ENCODE measurements at places on chromosomes 6 and 20.

GRCh38 chr20:38067717-38068365 lies 34.3 kb downstream of the RPRD1B start:
- DNase-seq, result no peak

- no peak for DNase-seq
These were observed 13.3 kb upstream of the DST start for GRCh38 chr6:56655996-56656395.

DNA sequence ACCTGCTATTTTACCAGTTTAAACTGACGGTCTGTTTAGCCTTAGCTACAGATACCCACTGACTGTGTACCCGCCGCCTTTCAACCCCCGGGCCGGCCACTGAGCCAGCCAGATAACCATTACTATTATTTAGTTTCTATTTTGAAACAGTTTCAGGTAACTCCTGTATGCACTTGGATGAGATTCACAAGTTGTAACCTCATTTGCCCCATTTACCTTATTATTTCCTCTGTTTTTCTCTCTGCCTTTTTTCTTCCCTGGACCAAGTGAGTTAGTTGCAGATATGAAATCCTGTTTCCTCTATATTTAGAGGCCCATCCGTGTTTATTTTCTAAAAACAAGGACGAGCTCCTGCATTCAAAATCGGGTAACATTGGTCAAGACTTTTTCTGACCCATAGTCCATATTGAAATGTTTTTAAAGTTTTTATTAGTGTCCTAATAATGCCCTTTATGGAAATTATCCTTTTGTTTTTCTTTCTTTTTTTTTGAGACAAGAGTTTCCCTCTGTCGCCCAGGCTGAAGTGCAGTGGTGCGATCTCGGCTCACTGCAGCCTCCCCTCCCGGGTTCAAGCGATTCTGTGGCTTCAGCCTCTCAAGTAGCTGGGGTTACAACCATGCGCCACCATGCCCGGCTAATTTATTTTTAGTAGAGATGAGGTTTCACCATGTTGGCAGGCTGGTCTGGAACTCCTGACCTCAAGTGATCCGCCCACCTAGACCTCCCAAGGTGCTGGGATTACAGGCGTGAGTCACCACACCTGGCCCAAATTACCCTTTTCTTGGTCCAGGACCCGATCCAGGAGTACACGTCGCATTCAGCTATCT lies 767 bp downstream of the AP5S1 start:
- no peak for DNase-seq

DNA sequence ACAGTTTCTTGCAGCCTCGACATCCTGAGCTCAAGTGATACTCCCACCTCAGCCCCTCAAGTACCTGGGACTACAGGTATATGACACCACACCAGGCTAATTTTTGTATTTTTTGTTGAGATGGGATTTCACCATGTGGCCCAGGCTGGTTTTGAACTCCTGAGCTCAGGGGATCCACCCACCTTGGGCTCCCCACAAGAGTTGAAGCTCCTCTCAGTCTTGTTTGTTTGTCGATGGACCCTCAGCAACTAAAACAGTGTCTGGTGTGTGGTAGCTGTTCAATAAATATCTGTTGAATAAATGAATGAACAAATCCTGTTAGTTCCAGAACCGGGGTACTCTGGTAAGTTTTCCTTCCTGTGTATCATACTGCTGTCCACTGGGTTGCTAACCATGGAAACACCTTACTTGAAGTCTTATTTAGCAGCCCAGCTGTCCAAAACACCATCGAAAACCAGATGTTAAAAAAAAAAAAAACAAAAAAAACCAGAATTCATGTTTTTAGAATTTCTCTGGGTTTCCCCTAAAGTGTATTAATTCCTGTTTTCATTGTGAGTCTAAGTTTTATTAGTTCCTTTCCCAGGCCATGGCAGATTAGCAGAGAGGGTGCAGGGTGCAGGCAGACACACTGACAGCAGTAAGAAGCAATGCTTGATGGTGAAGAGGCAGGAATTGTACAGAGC lies 7.8 kb upstream of the EZR start:
- no peak for DNase-seq

DNA sequence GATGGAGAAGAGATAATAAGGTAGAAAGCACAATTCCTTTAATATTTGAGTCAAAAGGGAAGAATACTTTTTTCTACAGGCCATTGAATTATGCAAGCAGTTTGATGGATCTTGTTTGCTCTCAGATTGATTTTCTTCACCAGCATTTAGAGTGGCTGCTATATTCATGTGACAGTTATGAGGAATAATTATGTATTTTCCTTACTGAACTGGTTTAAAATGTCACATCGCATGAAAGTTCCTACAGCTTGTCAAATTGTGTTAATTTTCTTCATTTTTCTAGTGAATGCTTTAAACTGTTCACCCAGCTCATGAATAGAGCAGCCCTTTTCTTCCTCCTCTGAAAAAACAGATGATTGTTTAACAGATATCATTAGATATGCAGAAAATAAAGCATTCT lies 37.4 kb upstream of the TPD52L1 start:
- DNase-seq, result no peak

DNA sequence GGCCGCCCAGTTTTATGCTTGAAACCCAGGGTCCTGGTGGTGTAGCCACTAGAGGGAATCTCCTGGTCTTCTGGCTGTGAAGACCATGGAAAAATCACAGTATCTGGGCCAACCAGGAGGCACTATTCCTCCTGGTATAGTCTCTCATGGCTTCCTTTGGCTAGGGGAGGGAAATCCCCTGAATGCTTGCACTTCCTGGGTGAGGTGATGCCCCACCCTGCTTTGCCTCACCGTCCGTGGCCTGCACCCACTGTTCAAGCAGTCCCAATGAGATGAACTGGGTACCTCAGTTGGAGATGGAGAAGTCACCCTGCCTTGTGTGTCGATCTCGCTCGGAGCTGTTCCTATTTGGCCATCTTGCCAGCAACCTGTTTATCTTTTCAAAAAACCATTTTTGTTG lies 10.1 kb upstream of the ZNF337 start:
- DNase-seq, result no peak

- peak; percentile 12 for DNase-seq
These were observed 1.0 kb upstream of the VSTM2L start for GRCh38 chr20:37901654-37902503.

DNA sequence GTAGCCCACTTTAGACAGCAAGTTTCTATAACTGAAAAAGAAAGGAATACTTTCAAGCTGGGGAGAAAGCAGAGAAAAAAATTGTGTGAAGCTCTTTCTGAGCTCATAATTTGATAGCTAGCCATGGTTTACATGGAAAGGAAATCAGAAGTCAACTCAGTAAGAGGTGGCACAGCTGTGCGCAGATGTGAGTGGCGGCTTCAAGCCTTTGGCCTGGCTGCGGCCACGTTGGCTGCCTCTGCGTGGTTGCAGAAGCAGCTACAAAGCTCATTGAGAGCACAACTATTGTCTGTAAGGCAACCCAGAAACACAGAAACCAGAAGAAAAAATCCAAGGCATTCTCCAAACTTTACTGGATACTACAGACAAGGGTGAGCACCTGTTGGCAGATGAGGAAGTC lies 136.9 kb downstream of the SASH1 start:
- no peak for DNase-seq

Data from globus pallidus (tissue), 1 donor.